ENCODE measurements at places on chromosomes 5 and 9.

DNA sequence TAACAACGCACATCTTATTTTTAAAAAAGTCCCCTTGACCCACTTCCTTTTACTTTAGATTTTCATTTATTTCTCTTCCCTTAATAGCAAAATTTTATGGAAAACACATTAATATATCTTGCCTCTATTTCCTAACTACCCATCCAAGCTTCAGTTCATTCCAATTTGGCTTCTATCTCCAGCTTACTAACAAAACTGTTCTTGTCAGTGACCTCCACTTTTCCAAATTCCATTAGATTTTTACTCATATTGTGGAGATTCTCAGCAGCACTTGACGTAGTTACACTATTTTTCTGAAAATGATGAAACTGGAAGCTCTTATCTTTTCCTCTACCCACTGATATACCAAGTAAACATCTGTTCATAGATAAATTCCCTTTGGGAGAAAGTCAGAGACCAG is 46.5 kb upstream of the ADAMTS19 start:
- DNase-seq: no peak

DNA sequence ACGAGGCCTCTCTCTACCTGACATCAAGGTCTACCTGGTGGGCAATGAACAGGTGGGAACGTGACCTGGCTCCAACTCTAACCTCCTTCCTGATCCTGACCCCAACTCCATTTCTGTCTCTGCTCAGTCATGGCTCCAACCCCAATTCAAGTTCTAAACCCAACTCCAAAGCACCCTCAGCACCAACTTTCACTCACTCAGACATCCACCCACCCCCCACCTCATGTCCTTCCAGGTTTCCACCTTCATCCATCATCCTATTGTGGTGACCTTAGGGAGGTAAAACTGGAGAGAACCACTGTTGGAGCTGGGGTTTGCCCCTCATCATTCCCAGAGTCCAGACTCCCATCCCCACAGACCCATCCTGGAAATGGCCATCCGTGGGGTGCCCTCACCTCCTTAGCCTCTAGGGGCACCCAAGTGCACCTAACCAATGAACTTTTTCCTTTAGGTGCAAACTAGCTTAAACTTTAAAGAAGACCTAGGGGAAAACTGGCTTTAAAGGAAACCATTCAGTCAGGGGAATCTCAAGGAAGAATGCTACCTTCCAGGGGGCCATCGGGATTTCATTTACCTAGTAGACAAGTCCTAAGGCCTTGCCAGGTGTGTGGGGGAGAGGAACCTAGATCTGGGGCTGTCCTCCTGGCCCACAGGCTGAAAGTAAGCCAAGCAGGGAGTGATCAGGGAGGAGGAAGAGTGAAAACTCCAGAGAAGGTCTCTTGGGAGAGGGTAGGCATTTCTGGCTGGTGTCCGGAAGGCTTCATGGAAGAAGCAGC is 11.3 kb downstream of the RGS14 start:
- DNase-seq: no peak

DNA sequence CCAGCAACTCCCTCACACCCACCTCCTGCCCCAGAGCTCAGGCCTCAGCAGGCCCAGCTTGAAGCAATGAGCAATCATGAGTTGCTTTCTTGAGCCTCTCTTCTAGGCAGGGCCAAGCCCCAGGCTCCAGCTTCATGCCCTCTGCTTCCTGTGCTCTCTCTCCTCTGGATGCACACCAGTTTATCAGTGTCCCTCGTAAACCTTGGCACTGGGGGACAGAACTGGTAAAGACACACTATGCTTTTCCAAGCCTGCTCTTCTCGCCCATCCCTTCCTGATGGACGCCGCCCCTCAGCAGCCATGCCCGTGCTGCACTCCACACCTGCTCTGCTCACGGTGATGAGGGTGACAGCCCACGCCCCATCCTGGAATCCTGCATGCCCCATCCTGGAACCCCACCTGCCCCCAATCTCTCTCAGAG is 49.4 kb upstream of the ORM1 start:
- no peak for DNase-seq

GRCh38 chr5:150319484-150319790 is 16.7 kb upstream of the ARSI start:
- no peak for DNase-seq

- DNase-seq: no peak
These were observed 110.6 kb downstream of the PLCXD3 start for GRCh38 chr5:41399839-41400238.
